ENCODE measurements at places on chromosomes 7 and 10. TPM values are rescaled to one million over a fixed set of nuclear protein-coding genes. Genes with fewer than 3 reads are reported as not detected.
A peak's percentile ranks its signal among the peaks of the same experiment; 100 is the strongest.

- H3K36me3 ChIP-seq: no peaks in the 10 kb centered on the region
- DNase-seq: no peak
- no peak overlapping the region for H3K27ac ChIP-seq
- no peaks in the 10 kb centered on the region for H3K27me3 ChIP-seq
Observed at GRCh38 chr10:44870031-44870430, 41.1 kb upstream of the TMEM72 start.

Gene BRAF
- total RNA-seq: 42.6 TPM

DNA sequence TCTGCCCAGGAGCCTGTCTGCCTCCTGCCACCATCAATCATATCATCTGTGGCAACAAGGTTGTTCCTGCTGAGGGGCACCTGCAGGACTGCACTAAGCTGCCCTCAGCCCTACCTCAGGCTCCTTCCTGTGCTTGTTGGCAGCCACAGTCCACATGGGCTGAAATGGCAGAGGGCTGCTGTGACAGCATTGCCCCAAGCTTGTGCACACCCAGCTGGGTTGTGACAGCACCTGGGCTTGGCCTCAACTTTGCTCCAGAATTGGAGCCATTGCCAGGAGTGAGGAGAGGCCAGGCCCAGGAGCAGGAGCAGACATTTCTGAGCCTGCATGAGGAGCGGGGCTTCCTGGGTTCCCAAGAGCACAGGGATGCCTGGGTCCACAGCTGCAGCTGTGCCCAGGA lies 340.9 kb upstream of the CHRM2 start:
- H3K27me3 ChIP-seq: no peaks in the 10 kb centered on the region
- no peak overlapping the region for H3K4me3 ChIP-seq
- H3K27ac ChIP-seq: no peak overlapping the region
- no peak for DNase-seq

DNA sequence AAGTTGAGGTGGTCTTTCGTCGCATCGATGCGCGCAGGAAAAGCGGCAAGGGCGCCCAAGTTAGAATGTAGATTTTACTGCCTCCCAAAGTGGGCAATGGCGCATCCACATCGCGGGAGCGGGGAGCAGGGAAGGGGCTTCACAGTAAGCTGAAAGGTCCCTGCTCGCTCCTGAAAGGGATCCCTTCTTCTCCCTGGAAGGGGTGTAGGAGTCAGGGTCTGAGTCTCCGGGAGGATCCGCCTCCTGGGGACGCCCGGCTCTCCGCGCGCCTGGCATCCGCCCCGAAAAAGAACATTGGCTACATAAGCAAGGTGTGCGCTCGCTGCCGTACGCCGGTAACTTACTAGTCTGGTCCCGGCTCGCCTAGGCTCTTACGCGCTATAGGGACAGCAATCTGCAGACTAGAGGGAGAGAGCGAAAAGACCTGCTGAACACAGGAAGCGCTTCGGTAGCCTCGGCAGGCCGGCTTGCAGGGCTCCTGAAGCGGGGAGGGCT lies 804 bp downstream of the UNC5B start:
- peak; percentile 52 for DNase-seq
- H3K27me3 ChIP-seq: no peaks in the 10 kb centered on the region
- peak overlapping the region; percentile 46 for H3K4me3 ChIP-seq

Gene ZNF467
- 13.2 TPM for total RNA-seq

Gene PIP
- total RNA-seq: not detected

Gene CC2D2B
- 6.7 TPM for total RNA-seq

Gene PLPP4
- total RNA-seq: 0.55 TPM

GRCh38 chr10:124079864-124080263 lies 13.5 kb downstream of the CHST15 start:
- H3K4me1 ChIP-seq: no peaks in the 10 kb centered on the region
- H3K4me3 ChIP-seq: no peak overlapping the region
- H3K27ac ChIP-seq: no peak overlapping the region
- no peaks in the 10 kb centered on the region for H3K27me3 ChIP-seq
- no peaks in the 10 kb centered on the region for H3K36me3 ChIP-seq
- DNase-seq: no peak

Gene CDK14
- total RNA-seq: 16.5 TPM

Gene PLEKHS1
- not detected for total RNA-seq

DNA sequence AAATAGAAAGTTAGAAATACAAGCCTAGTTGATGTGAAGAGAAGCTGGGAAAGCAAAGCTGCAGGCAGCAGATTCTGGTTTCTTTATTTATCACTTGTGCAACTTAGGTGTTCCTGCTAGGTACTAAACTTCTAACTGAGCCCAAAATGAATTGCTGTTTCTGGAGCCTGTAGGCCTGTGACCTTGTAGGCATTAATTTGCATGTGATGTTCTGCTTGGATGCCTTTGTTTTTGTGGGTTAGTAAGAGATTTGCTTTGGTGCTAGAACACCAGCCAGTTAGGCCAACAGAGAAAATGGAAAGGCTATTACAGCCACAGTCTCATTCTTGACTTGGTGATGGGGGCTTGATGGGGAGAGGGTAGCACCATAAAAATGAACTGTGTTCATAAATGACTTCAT lies 370.7 kb downstream of the PPP1R3A start:
- H3K4me3 ChIP-seq: no peak overlapping the region
- DNase-seq: no peak
- no peak overlapping the region for H3K27ac ChIP-seq
- no peaks in the 10 kb centered on the region for H3K36me3 ChIP-seq

DNA sequence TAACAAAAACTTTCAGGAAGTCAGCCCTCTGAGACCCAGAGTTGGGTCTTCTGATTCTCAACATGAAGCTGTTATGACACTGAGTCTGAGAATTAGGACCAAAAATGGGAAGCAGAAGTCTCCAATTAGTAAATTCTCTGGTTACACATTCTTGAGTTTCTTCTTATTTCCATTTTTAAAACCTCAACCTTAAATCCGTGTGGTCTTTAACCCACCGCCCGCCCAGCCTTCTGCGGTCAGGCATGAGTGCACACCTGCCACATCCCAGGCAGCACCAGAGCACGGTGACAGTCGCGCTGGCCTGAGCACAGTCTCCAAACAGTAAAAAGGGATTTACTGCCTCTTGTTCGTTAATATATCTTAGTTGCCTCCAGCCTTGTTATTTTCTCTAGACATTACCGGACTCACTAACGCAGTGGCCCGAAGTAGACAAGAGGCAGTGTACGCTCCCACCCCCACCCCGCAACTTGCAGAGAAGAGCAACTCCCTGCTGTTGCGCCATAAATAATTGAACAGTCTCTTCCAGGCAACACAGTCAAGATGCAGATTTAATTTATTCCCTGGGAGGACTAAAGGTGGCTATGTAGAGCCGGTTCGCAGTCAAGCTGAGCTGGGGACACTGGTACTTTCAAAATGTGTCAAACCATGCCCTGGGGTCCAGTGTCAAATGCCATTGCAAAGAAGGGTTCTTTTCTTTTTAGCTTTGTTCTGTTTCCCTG lies 147.0 kb upstream of the CELF2 start:
- peak overlapping the region; percentile 80 for H3K27ac ChIP-seq
- no peaks in the 10 kb centered on the region for H3K36me3 ChIP-seq
- no peaks in the 10 kb centered on the region for H3K27me3 ChIP-seq
- peak; percentile 57 for DNase-seq

DNA sequence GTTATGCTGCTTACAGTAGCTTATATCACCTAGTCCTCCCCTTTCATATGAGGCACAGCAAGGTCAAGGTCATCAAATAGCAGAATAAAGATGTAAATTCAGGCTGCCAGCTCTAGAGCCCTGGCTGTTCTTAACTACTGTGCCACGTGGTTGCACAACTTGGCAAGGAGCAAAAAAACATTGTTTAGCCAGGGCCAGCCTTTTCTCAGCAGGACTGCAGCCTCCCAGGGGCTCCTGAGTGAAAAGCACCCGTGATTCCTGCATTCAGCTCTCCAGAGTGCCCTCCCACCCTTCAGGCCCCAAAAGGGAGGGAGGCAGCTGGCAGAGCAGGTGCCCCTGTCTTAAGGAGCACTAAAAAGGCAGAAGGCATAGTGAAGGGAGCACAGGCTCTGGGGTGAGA lies 31.8 kb upstream of the TM9SF3 start:
- no peaks in the 10 kb centered on the region for H3K27me3 ChIP-seq
- no peaks in the 10 kb centered on the region for H3K4me1 ChIP-seq
- H3K36me3 ChIP-seq: no peaks in the 10 kb centered on the region
- peak overlapping the region; percentile 32 for H3K27ac ChIP-seq
- peak; percentile 30 for DNase-seq

GRCh38 chr7:14144109-14144508 lies 154.6 kb upstream of the ETV1 start:
- no peaks in the 10 kb centered on the region for H3K27me3 ChIP-seq
- H3K4me1 ChIP-seq: no peaks in the 10 kb centered on the region
- no peak overlapping the region for H3K4me3 ChIP-seq
- no peak overlapping the region for H3K27ac ChIP-seq
- H3K36me3 ChIP-seq: no peaks in the 10 kb centered on the region
- DNase-seq: no peak

DNA sequence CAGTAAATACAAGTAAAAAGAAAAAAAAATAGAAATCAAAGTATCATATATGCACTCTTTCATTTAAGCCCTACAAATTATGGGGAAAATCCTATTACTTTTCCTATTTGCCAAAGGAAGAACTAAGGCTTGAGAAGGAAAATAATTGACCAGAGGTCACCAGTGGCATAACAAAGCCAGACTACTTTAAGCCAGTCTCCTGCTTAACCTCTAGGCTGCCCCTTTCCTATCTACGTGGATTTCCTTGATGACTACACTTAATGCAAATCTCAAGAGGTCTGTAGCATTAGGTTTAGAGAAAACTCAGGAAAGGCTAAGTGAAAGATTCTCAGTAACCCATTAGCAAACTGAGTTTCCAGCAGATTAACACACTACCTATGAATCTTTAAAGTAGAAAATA lies 49.8 kb downstream of the TPK1 start:
- H3K4me1 ChIP-seq: no peaks in the 10 kb centered on the region
- no peak overlapping the region for H3K27ac ChIP-seq
- H3K36me3 ChIP-seq: peaks cover 4% of the 10 kb centered on the region
- H3K27me3 ChIP-seq: no peaks in the 10 kb centered on the region

DNA sequence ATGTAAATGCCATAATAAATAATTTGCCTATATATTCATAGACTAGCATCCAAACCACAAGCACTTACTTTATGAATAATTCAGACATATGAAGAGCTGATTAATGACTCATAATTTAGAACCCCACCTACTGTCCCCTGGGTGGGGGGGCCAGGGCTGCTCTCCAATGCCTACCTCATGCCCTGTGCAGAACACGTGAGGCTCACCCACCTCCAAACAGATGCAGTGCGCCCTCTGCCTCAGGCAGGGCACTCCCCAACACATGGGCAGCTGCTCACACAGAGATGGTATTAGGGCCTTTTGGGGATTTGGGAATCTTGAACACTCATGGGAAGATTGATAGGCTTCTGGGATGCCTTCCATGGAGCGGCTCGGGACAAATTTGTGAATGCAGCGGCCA lies 75.1 kb upstream of the INSIG1 start:
- no peak for DNase-seq
- H3K27ac ChIP-seq: no peak overlapping the region
- no peaks in the 10 kb centered on the region for H3K36me3 ChIP-seq
- H3K4me1 ChIP-seq: no peaks in the 10 kb centered on the region
- no peak overlapping the region for H3K4me3 ChIP-seq

DNA sequence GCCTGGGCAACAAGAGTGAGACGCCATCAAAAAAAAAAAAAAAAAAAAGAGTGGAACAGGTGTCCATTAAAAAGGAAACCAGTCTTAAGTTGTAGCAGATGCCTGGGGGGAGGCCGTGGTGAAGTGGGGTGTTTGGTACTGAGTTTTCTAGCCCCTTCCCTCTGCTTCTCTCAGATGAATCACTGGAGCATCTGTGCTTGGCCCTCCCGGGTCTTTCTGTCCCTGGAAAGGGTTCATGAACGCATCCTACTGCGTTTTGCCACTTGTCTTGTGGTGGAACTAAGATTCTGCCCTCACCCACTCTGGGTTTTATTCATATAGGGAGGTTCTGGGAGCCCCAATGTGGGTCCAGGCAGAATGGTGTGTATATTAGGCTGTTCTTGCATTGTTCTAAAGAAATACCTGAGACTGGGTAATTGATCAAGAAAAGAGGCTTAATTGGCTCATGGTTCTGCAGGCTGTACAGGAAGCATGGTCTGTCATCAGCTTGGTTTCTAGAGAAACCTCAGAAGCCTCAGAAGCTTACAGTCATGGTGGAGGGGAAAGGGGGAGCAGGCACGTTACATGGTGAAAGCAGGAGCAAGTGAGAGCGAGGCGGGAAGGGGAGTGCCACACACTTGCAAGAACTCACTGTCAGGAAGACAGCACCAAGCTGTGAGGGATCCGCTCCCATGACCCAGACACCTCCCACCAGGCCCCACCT lies 63.5 kb downstream of the CAMK1D start:
- peaks cover 10% of the 10 kb centered on the region for H3K4me1 ChIP-seq
- no peak overlapping the region for H3K4me3 ChIP-seq
- no peaks in the 10 kb centered on the region for H3K27me3 ChIP-seq
- DNase-seq: no peak

DNA sequence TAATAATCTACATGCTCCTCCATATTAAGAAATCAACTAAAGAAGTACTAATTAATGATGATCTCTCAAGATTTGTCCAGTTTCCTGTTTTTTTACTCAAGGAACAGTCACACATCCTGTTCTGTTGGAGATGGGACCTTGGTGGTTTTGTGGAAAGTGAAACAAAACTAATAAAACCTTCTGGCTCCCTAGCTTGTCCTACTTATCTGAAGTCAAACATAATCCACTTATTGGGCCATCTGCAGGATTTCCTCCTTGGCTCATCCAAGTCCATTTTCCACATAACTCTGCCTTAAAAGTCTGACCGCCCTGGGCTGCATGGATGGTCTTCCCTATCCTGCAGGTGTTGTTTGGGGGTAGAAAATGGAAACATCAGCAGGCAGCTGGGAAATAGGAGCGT lies 39.4 kb upstream of the TARP start:
- no peak overlapping the region for H3K4me3 ChIP-seq
- no peaks in the 10 kb centered on the region for H3K36me3 ChIP-seq
- H3K27ac ChIP-seq: peak overlapping the region; percentile 23
- no peaks in the 10 kb centered on the region for H3K27me3 ChIP-seq

Gene NPSR1
- total RNA-seq: not detected

- no peak for DNase-seq
- no peaks in the 10 kb centered on the region for H3K4me1 ChIP-seq
- no peaks in the 10 kb centered on the region for H3K36me3 ChIP-seq
- H3K4me3 ChIP-seq: no peak overlapping the region
- H3K27me3 ChIP-seq: peaks cover 90% of the 10 kb centered on the region
- H3K27ac ChIP-seq: no peak overlapping the region
Observed at GRCh38 chr10:100746784-100747455, 1.5 kb downstream of the PAX2 start.

Gene NFE2L3
- 4.1 TPM for total RNA-seq

Gene TMEM140
- total RNA-seq: 30.0 TPM

Gene GATA3
- 0.28 TPM for total RNA-seq

Measured in uterus (tissue), 4 donors.